ENCODE measurements at places on chromosomes 6 and 20. TPM values are rescaled to one million over a fixed set of nuclear protein-coding genes. Genes with fewer than 3 reads are reported as not detected.

GNAS-AS1 gene
- total RNA-seq = 1.4 TPM

HLA-DQA2 gene
- total RNA-seq = 2.7 TPM

FYN gene
- total RNA-seq = 347 TPM

EPPIN gene
- not detected for total RNA-seq

DXO gene
- total RNA-seq = 15.2 TPM

BAG2 gene
- 13.1 TPM for total RNA-seq

NMBR gene
- total RNA-seq = not detected

GCNT2 gene
- total RNA-seq = 3.0 TPM

DNA sequence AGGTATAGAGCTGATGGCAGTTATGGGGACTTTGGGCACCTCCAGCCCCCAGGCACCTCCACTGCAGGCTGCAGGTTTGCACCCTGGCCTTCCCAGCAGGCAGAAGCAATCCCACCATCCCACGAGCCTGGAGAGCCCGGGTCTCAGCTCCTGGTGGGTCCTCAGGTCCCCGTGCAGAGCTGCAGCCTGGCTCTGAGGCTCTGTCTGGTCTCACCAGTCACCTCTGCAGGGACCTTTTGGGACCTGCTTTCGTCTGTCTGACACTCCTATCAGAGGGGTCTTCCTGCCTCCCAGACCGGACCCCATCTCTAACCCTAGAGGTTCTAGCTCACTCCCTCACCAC is 41.9 kb downstream of the FGD2 start:
- DNase-seq = no peak

GRCh38 chr6:44100088-44100550 is 27.1 kb downstream of the MRPL14 start:
- no peak for DNase-seq

DNA sequence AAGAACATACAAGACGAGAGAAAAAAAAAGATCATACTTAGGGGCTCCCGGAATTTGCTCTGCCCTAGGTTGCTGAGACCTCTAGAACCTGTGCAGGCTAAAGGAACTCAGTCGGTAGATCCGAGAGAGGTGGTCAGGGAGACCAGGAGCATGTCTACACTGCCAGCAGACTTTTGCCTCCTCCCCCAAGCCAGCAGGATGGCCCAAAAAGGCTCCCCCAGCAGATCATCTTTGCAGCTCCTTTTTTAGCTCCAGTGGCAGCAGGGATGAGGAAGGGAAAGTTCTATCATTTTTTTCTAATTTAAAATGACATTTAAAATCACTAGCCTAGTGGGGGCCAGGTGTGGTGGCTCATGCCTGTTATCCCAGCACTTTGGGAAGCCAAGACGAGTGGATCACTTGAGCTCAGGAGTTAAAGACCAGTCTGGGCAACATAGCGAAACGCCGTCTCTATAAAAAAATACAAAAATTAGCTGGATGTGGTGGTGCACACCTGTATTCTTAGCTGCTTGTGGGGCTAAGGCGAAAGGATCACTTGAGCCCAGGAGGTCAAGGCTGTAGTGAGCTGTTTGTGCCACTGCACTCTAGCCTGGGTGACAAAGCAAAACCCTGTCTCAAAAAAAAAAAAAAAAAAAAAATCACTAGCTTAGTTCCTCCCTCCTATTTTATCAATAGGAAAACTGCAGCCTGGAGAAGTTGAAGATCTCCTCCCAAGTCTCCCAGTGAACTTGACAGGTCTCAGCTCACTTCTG is 69.3 kb upstream of the MYL9 start:
- no peak for DNase-seq

DNA sequence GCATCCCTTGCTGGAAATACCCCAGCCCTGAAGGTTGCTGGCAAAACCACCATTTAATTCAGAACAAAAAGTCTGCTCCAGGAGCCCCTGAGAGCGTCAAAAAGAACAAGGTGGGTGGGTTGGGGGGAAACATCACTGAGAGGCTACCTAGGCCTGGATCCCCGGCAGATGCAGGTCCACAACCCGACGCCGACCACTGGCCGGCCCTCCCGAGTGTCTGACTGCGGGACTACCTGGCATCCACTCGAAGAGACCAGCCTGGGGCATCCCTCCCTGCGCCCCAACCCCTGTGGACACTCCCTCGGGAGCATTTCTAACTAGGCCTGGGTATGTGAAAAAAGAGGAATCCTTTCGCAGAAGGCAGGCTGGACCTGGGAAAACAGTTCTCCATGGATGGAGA is 47.2 kb downstream of the FAM209B start:
- DNase-seq = no peak

DNA sequence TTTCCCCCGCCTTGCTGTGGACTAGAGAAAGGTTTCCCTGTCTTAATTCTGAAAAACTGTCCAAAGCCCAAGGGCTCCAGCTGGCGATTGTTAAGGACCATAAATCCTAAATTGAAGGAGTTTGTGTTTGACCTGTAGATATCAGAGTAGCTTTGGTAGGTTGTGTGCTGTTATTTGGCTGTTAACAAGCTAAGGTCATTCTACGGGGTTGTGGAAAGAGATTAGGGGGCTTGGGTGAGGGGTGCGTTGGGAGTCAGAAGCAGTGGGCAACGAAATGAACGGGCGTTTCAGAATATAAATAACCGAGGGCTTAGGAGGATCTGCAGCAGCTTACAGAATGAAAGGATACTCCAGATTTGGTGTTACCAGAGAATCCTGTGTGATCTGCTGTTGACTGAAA is 32.6 kb upstream of the BTN3A2 start:
- no peak for DNase-seq

- DNase-seq = no peak
Measured at GRCh38 chr20:23628402-23629016, 9.2 kb downstream of the CST3 start.

DNA sequence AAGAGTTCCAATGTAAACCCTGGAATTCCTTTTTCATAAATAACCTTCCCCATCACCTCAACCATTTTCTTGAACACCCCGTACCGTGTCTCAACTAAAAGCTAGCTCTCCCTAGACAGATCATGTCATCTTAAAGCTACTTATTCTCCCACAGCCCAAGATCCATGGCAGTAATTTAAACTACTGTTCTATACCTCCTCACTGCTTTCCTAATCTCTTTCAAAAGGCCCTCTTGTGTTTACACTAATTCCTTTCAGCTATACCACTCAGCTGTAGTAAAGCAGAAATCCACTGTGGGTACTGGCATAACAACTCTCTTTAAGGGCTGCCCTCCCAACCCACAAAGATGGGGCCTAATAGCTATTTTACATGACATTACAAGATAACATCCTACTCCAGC is 67.5 kb downstream of the RNGTT start:
- no peak for DNase-seq

GRCh38 chr20:51125780-51126179 is 102.9 kb upstream of the KCNG1 start:
- DNase-seq = no peak

- no peak for DNase-seq
Measured at GRCh38 chr20:49326026-49326425, 48.2 kb upstream of the ZNFX1 start.

DNA sequence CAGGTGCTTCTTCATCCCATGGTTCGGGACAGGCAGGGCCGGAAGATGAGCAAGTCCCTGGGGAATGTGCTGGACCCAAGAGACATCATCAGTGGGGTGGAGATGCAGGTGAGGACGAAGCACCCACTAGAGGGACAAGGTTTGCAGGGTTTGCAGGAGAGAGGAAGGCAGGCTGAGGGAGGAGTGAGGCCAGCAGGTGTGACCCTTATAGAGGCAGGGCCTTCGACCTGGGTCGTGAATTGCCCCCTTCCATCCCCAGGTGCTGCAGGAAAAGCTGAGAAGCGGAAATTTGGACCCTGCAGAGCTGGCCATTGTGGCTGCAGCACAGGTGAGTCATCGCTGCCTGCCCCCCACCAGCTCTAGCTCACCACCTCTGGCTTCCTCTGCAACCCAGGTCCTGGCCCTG is 8.4 kb downstream of the VARS2 start:
- DNase-seq = no peak

DNA sequence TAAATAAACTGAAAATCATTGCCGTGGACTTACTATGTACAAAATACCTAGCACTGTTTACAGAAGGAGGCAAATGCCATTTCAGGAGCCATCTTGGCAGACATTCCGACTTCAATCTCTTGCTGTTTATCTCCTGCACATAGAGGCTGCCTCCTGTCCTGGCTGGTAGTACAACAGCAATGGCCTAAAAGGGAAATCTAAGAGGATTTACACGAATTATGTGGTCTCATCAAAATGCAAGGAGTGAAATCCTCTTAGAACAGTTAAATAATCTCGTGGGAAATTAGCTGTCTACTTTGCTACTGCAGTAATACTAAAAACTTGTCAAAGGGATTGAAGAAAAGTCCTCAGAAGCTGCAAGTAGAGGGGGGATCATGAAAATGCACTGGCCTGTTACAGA is 82.2 kb upstream of the SLC2A12 start:
- DNase-seq = no peak

DNA sequence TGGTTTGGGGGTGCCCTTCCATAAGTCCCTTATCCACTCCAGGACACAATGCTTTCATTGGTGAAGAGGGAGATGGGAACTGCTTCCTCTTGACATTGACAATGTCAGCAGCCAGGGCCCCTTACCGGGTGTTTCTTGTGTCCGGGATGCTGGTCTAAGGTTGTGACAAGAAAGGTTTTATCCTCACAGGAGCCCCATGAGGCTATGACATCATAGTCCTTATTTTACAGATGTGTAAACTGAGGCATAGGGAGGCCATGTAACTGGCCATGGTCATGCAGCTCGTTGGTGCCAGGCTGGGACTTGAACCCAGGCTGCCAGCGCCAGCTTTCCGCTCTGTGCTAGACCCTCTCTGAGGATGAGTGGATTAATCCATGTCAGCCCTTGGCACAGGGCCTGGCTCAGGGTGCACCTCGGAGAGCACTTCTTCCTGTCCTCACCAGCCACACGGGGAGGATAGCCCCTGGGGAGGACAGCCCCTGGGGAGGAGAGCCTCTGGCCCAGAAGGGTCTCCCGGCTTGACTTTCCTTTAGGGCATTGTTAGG is 157.3 kb downstream of the SYCP2 start:
- no peak for DNase-seq

DNA sequence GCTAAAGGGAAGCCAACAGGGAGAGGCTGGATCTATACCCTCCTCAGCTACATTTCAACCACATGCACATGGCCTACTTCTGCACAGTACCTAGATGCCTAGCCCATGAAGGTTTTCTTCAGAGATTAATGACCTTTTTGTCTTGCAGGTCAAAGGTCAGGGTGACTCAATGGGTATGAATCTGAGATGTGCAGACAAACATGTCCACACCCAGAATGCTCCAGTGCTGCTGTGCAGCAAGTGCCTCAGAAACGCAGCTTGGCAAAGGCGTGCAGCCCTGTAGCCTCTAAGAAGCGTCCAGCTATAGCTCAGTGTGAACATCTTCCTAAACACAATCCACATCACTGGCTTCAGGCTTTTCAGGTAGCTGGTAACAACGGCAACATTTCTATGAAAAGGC is 24.4 kb downstream of the MAP1LC3A start:
- DNase-seq = no peak

- DNase-seq = no peak
Measured at GRCh38 chr20:59598625-59599310, 5.6 kb upstream of the PHACTR3 start.

DNA sequence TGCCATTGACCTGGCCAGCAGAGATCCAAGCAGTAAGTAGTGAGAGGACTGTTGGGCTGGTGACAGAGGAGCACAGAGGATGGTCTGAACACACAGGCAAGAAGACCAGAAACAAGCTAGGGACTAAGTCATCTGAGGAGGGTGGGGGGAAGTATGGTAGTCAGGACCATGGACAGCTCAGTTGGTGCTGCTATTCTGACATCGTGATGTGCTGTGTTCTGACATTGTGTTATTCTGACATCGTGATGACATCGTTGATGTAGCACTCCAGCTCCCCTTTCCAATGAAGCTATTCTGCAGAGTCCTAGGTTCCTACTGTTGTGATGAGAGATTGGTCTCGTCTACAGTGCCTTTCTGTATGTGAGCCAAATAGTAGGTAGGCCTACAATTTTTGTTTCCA is 28.7 kb downstream of the CFAP206 start:
- DNase-seq = peak; percentile 51

DNA sequence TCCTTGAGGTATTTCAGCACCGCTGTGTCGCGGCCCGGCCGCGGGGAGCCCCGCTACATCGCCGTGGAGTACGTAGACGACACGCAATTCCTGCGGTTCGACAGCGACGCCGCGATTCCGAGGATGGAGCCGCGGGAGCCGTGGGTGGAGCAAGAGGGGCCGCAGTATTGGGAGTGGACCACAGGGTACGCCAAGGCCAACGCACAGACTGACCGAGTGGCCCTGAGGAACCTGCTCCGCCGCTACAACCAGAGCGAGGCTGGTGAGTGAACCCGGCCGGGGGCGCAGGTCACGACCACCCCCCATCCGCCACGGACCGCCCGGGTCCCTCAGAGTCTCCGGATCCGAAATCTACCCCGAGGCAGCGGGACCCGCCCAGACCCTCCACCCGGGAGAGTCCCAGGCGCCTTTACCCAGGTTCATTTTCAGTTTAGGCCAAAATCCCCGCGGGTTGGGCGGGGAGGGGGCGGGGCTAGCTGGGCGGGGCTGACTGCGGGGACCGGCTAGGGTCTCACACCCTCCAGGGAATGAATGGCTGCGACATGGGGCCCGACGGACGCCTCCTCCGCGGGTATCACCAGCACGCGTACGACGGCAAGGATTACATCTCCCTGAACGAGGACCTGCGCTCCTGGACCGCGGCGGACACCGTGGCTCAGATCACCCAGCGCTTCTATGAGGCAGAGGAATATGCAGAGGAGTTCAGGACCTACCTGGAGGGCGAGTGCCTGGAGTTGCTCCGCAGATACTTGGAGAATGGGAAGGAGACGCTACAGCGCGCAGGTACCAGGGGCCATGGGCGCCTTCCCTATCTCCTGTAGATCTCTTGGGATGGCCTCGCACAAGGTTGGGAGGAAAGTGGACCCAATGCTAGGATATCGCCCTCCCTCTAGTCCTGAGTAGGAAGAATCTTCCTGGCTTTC is 693 bp downstream of the HLA-F start:
- DNase-seq = peak; percentile 67

GRCh38 chr6:64224819-64225218 is 589.2 kb downstream of the PHF3 start:
- DNase-seq = no peak

DNA sequence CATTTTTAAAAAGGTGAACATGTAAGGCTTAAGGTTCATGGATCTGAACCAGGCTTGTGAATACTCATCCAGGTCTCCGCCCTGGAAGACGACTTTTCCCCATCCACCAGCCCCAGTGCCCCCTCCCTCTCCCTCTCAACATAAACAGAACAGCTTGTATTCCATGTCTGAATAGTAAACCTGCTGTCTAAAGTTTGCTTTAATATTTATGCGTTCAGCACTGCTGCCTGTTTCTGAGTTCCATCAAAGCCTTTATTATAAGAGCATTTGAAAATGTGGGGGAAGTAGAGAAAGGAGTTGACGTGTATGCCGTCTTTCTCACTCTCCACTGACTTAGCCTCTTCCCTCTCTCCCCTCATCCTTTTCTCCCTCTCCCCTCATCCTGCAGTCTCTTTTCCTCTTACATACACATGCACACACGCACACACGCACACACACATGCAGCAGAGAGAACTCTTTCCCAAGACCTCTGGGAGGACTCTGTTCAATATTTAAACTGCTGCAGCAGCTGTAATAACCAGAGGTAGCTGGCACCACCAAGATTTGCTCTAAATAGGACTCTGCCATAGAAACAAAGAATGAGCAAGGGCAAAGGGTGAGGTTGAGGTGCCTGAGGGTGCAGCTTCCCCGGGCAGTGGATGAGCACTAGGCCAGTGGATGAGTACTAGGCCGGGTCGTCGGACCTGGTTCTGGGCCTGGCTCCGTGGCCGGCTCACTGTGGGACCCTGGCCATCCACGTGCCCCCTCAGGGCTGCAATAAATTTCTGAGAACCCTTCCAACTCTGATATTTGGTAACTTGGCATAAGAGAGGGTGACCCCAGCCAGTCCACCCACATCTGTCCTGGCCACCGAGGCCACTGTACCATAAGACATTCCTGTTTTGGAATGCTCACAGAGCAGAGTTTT is 35.4 kb upstream of the VSTM2L start:
- no peak for DNase-seq
